CD4-positive, alpha-beta T cell (primary cell): ENCODE measurements at places on chromosomes 11 and 22.

DNA sequence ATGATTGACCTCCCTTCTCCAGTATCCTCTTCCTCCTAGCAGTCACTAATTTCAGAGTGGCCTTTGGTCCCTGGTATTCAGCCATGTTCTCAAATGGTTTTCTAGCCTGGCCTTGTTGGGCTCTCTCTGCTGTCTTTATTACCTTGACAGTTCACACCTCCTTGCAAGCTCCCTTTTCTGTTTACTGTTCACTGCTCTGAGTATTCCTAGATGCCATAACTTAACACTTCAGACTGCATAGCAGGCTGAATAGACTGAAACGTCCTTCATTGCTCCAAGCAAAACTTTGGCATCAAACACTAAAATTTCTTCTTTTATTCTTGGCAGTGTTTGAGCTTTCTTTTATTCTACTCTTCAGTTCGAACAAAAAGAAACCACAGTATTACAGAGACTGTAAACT is 49.7 kb upstream of the SLC25A18 start:
- DNase-seq, result no peak

DNA sequence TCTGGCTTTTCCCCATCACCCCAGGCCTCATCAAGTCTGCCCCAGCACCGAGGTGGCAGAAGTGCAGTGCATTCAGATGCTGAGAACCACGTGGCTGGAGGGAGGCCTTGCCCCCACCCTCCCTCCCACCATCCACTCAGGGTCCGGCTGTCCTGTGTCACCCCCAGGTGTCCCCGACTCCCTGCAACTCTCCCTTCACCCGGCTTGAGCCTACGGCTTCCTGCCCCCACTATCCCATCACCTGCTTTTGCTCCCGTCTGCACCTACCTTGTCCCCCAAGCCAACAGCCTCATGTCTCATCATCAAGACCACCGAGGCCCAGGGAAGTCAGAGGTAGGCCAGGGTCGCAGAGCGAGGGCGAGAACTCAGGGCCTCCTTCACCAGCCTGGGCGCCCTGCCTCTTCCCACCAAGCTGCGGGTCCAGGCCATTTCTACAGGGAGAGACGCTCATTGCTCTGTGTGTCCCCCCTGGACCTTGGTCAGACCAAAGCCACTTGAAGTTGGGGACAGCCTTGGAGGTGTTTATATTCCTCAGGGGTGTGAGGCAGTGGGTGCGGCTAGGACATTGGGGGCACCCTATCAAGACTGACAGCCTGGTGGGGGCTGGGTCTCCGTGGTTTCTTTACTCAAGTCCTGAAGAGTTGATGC is 66.2 kb upstream of the CCND1 start:
- no peak for DNase-seq

DNA sequence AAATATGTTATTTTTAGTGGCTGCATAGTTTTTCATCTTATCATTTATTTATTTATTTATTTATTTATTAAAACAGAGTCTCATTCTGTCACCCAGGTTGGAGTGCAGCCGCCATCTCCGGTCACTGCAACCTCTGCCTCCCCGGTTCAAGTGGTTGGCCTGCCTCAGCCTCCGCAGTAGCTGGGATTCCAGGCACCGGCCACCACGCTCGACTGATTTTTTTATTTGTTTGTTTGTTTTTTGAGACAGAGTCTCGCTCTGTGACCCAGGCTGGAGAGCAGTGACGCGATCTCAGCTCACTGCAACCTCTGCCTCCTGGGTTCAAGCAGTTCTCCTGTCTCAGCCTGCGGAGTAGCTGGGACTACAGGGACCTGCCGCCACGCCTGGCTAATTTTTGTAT is 262.9 kb upstream of the DDI1 start:
- DNase-seq, result no peak

- DNase-seq, result no peak
Observed at GRCh38 chr22:23689414-23689813, 1.4 kb upstream of the RGL4 start.

DNA sequence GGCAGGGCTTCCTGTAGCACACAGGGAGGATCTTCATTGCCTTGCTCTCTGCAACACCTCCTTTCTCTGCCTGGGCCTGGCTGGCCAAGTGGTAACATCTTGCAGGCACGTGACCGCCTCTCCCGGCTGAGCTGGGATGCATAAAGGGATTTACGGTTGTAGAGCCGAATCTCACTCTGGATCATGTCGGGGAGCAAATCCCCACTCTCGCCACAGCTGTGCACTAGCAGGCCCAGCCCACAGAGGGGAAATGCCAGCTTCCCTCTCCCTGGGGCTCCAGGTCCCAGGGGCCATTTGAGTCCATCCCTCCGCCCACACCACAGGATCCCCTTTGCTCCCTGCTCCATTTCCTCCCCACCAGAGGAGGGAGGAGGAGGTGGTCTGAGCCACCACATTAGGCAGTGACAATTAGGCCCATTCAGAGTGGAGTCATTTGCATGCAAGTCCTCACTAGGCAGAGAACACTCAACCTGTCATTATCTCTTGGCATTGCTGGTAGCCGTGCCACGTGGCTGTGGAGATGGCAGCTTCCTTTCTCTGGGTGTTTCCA is 196.7 kb downstream of the DSCAML1 start:
- no peak for DNase-seq
